ENCODE measurements at places on chromosomes 2 and 18.

DNA sequence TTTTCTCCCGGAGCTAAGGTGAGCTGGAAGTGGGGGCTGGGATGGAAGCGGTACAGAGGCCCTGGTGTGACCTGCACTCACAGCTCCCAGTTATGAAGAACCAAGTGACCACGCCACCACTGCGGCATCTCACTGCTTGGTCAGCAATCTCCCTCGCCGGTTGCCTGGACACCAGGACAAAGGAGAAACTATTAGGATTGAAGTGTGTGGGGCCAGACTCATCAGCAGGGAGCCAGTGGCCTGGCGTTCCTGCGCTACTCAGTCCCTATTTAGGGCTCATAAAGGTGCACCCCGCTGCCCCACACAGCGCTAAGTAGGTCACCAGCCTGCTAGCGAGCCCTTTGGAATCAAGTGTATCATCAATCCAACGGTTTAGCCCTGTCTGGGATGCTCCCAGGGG is 82.9 kb downstream of the ZCCHC2 start:
- DNase-seq, result no peak

- no peak for DNase-seq
Observed at GRCh38 chr18:24567199-24567598, 106.8 kb downstream of the HRH4 start.

GRCh38 chr18:9304388-9305070 is 30.0 kb upstream of the TWSG1 start:
- no peak for DNase-seq

DNA sequence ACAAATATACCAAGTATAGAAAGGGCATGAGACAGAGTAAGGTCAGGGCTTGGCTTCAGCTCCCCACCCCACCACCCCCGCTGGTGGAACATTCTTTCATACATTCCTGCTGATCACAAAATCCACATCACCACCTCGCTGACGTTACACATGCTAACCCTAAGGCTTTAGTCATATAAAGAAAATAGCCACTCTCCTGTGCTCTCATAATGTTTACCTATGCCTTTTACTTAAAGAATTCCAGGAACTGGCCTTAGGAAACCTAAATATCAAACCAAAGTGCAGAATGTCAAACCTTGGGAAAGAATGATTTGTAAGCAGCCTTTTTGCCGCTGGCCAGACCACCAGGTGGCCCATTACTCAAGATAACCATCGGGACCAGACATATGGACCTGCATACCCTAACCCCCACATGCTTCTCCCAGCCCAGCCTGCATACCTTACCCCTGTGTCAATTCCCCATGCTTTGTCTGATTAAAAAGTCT is 136.3 kb upstream of the SLC39A10 start:
- DNase-seq, result peak; percentile 98

DNA sequence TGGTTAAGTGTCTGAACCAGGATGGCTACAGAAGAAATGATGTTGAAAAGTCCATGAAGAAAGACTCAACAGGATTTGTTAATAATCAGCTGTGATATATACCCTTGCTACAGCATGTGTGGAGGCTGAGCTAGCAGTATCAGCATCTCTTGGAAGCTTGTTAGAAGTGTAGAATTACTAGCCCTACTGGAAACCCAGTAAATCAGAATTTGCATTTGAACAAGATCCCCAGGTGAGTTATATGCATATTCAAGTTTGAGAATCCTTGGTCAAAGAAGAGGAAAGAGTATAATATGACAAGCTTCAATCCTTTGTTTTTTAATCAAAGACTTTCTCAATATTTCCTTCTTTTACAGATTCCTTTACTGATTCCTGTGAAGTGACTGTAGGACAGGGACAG is 109.0 kb upstream of the KCNJ3 start:
- DNase-seq, result no peak

- no peak for DNase-seq
Observed at GRCh38 chr2:239600001-239600593, 199.3 kb upstream of the HDAC4 start.

GRCh38 chr2:180823546-180824141 is 156.8 kb upstream of the UBE2E3 start:
- DNase-seq, result peak; percentile 54

DNA sequence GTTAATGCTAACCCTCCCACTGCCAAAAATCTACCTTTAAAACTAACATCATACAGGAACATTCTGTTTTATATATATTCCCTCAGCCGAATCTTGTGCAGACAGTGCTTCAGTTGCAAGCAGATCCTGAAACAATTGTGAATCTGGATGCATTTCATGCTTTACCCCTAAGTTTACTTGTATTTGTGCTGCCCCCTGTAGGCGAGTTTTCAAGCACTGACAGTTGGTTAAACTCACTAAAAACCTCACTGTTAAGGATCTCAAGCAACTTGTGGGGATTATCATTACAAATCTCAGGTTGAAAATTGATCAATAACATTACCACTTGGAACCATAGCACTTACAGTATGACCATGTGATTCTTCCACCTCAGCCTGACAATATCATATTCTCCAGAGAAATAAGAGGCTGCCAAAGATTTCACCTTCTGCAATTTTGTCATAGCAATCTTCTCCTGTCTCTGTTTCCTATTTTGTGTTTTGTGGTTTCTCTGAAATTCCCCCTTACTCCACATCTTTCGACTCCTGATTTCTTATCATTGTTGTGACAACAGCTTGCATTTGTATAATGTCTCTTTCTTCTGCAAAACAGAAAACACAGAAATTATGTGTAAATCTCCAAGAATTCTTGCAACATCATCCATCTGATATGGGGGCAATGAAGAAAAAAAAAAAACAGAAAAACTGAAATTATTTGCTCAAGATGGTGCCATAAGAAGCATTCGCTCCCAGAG is 354.6 kb upstream of the SETBP1 start:
- peak; percentile 72 for DNase-seq

DNA sequence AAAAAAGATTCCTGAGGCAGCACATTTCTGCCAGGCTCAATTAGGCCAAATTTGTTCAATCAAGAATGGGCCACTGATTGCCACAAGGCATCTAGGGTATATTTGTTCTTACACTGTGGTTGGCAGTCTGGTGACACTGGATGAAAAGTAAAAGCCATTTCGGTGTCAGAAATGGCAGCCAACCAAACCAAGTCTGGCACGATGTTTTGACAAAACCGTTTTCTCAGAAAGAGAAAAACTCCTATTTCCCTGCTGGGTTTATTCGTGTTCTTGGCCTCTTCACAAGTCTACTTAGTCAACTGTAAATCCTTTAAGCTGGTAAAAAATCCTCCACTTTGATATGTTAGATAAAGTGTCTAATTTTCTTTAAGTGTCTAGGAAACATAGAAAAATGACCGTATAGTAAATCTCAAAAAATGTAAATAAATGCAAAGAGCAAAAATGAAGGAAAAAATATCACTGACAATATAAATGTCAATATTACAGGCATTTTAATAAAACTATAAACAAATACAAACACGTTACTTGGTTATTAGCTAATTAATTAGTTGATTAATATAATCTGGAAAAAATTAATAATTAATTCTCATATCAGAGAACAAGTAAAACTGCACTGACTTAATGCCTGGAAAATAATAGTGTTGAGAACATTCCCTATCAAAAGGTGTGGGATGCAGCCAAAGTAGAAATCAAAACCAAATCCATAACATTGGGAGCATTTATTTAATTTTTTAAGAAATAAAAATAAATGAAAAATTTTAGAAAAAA is 182.0 kb upstream of the ZNF804A start:
- no peak for DNase-seq

DNA sequence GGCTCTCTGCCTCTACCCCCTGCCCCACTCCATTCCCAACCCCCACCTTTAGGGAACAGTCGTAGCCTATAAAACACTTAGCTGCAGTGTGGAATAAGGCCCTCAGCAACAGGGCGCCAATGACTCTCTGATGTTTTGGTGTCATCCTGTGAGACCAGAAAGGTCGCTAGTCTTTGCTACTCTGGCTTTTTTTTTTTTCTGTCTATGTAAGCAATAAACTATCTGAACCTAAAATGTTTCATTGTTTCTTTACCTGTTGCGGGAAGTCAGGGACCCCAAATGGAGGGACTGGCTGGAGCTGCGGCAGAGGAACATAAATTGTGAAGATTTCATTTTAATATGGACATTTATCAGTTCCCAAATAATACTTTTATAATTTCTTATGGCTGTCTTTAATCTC is 154.6 kb downstream of the COPS8 start:
- DNase-seq, result no peak

GRCh38 chr18:62061821-62062478 is 124.9 kb downstream of the PIGN start:
- no peak for DNase-seq

GRCh38 chr2:178796079-178796677 is 11.0 kb downstream of the TTN start:
- DNase-seq, result peak; percentile 74

DNA sequence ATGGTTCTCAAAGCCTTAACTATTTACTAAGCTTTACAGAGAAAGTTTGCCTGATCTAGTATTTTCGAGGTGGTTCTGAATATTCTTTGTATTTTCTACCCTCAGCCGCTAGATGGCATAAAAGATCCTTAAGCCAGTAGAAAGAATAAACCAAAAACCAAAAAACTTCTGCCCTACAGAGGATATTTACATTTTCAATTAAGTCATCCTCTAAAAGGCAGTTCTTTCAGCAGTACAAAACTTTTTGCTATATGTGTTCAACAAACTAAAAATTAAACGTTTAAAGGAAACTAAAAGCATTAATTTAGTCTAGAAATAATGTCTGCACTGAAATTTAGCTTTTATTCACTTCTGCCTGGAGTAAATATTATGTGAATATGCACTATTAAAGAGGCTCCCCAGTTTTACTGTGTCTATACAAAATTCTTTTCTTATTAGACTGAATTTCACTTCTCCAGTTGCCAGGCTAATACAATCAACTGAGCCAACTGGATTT is 297.5 kb downstream of the PIEZO2 start:
- DNase-seq, result peak; percentile 72

DNA sequence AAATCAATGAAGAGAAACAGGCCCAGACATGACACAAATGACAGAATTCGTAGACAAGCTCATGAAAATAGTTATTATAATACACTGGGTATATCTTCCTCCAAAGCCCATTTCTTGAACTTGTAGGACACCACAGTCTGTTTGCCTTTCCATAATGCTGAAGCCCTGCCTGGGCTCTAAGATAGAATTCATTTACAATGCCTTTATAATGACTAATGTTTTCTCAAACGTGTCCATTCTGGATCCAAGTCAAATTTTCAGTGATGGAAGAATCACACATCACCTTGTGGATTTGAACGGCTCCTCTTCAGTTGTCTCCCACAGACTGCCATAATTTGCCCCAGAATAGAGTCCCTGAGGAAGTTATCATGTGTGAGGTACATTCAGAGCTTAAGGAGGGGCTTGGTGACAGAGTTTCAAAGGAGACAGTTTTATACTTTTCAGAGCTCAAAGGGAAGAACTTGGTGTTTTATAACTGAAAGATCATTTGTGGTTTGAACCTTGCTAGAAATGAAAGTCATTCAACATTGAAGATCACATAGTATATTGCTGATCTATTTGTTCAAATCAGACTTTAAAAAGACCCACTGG is 38.2 kb downstream of the CASP8 start:
- DNase-seq, result peak; percentile 22

DNA sequence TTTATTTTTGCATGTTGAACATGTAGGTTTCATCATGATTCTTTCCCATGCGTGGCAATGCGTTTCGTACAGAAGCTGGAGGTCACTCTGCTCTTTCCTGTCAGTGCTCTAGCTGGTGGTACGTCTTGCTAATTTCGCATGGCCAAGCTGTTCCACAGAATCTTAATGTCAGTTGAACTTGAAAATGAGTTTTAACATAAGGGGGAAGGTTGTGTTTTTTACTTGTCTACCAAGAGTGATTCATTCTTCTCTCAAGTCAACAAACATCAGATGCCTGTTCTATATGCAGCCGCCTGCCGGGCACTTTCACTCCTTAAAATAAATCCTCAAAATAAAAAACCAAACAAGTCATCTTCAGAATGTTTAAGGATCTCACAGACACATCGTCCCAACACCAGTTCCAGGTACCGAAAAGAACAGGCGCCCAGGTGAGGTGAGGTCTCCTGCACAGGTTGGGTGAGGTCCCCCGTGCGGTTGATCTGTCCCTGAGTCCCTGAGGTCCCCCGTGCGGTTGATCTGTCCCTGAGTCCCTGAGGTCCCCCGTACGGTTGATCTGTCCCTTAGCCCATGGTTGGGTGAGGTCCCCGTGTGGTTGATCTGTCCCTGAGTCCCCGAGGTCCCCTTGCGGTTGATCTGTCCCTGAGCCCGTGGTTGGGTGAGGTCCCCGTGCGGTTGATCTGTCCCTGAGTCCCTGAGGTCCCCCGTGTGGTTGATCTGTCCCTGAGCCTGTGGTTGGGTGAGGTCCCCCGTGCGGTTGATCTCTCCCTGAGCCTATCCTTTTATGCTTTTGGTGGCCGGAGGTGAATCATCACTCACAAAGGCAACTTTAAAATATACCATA is 57.0 kb upstream of the KCNG2 start:
- DNase-seq, result peak; percentile 29

- DNase-seq, result no peak
Observed at GRCh38 chr2:160694631-160695030, 201.0 kb upstream of the RBMS1 start.

GRCh38 chr2:238850091-238850490 is 2.2 kb downstream of the TWIST2 start:
- no peak for DNase-seq

DNA sequence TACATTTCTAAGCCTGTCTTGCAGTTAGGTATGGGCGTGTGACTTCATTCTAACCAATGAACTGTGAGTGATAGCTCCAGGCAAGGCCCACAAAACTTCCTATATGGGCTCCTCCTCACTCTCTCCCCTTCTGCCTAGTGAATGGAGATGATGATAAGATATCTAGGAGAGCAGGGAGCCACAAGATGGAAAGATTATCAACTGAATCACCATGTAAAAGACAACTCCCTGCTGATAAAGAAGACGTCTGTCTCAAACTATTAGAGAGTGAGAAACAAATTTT is 237.1 kb downstream of the GPD2 start:
- no peak for DNase-seq

- no peak for DNase-seq
Observed at GRCh38 chr18:79693561-79694205, 14.1 kb downstream of the CTDP1 start.

GRCh38 chr2:152166633-152167032 is 8.9 kb downstream of the STAM2 start:
- peak; percentile 60 for DNase-seq

DNA sequence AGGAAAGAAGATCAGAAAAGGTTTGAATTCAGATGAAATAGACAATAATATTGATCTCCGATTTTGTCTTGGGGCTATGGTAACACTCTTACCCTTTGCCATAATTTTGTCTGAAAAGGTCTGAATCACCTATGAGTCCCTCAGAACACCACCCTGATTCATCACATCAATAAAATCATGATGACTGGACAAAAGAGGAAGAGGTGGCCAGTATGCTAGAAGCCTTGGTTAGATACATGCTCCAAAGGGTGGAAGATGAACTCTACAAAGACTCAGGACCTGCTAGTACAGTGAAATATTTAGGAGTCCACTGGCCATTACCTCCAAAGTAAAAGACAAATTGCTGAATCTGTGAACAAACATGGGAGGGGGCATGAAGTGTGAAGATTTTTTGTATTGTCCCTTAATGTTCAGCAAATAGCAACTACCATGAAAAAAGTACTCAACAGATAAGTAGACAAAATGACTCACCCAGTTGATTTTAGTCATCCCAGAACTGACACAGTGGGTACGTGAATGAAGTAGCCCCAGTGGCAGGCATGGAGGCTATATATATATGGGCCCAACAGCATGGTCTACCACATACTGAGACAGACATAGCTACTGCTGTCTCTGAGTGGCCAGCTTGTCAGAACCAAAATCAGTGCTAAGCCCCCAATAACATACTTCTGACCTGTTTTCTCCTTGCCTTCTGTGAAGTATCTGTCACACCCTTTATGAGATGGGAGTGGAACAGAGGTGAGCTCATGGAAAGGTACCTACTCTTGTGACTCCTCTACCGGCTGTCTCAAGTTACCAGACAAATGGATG is 36.5 kb upstream of the GLS start:
- DNase-seq, result no peak
